Erythroblast (primary cell): ENCODE measurements at places on chromosomes 2 and 18.
A peak's percentile ranks its signal among the peaks of the same experiment; 100 is the strongest.

- DNase-seq = no peak
Observed at GRCh38 chr2:147171941-147172340, 672.9 kb upstream of the ACVR2A start.

DNA sequence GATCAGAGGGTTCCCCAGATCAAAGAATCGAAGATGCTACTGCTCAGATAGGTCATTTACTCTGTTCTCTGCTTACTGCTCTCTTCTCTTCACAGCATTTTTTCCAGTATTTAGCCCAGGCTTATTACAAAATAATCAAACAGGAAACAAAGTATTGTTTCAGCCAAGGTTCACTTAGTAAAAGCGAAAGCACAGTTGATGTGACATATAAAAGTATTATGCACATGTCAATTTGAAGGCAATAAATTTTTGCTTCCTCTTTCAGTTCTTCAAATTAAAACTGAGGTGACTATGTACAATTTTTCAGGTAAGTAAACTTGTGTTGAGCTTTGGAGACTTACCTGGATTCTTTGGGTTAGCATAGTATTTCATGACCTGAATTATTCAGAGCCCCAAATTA is 262.8 kb upstream of the CHST9 start:
- DNase-seq = no peak

DNA sequence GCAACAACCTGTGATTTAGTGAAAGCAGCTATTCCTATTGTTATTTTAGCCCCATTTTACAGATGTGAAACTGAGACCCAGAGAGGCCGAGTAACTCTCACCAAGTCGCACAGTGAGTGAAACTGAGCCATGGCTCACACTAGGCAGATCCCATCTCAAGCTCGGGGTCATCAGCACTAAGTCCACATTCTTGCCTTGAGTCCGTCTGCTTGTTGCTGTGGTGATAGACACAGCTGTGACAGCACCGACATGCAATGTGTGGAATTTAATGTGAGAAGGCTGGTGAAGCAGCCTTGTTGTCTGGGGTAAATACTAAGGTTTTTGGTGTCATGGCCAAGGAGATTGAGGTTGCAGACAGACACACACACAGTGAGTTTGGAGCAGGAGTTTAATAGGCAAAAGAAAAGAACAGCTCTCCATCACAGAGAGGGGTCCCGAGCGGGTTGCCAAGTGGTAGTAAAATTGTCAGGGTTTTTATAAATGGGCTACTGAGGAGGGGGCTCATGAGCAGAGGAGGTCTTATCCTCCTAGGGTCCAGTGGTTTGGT is 40.2 kb upstream of the GMCL1 start:
- no peak for DNase-seq

GRCh38 chr18:44035554-44035953 is 645.1 kb upstream of the SETBP1 start:
- no peak for DNase-seq

DNA sequence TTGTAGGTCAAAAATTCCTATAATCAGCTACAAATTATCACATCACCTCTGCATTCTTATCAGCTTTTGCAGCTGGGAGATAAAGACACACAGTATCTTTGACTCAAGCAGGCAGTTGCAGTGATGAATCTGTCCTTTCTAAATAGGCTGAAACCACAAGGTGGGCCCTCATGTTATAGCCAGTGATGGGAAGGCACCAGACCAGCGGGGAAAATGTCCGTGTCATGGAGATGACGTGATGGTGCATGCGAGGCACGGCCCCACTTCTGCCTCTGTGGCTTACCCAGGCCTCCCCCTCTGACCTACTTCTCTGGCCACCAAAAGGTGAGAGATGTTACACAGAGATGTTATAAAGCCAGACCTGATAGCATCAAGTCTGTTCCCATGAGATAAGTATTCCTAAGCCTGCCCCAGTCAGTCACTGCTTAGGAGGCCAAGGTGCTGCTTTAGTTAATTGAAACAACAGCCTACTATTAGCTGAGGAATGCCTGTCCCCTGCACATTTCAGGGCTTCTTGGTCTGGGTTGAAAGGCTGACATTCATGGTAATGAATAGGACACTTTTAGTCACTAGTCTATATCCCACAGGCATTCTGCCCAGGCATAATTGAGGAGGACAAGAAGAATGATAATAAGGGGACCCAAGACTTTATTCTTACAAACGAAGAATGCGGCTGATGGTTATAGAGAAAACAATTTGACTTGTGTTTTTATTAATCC is 327.9 kb downstream of the LPIN1 start:
- DNase-seq = peak; percentile 81

- no peak for DNase-seq
Observed at GRCh38 chr2:237181844-237182243, 96.2 kb downstream of the COPS8 start.

GRCh38 chr2:190964170-190964795 is 49.7 kb downstream of the STAT1 start:
- DNase-seq = no peak

- no peak for DNase-seq
Observed at GRCh38 chr2:219247678-219248642, 2.7 kb downstream of the STK16 start.

DNA sequence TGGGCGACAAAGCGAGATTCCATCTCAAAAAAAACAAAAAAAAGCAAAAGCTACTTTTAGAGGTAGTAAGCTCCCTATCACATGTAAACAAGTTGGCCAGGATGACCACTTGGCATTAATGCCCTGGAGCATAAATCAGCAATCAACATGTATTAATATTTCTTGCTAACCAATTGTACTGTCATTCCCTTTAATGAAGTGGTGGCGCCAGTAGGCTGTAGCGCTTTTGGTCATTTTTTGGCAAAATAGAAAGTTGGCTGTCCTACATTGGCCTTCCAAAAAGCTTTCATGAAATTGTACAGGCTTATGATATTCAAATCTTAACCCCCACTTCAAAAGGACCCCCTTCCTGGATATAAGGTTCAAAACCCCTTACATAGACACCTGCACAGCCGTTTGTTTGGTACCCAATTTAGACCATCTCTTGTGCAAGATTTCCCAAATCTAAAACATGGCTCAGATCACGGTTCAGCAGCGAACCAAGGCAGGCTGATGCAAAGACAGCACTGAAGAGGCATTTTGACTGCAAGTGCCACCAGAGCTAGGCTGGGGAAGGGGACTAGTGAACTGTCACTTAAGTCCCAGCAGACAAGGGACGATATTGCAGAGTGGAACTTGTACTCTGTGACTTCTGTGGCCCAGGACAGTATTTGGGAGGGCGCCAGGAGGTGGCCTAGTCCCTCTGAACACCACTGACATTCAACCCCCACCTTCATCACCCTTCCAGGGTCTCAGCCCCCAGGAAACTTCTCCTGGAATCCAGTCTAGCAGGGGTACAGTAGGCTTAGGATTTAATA is 31.9 kb downstream of the SMAD7 start:
- DNase-seq = no peak

DNA sequence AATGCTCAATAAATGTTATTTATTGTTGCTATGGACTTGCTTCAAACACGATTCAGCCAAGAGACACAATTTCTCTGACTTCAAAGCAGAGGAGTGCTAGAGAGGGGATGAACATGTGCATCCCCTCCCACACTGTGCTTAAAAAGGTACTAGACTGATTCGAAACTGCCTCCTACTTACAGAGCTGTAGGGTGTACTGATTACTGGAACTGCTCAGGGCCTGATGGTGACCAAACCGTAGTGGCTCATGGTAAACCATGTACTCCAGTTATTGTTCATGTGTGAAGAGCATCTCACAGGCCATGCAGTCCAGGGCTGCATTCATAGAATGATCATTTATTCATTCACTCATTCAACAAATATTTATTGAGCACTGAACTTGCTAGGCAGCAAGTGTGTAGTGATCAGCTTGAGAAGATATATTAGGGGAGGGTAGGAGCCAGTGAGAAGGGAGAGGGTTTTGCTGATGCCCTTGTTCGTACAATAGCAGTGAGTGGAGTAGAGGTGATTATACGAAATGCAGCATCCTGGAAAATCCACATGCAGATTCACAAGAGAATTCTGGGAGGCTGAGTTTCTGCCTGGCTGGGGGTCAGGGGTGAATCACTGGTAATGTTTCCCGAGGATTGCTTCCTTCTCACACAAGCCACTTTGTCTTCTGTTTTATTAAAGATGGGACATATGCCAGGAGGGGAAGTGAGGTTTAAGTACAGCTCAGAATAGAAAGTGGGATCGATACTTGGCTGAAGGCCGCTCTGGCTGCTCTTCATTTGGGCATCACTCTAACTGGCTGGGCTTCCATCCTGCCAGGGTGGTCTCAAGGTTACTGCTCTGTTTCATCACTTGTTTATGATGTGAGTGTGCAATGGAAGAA is 245.4 kb downstream of the RAD51AP2 start:
- DNase-seq = no peak

DNA sequence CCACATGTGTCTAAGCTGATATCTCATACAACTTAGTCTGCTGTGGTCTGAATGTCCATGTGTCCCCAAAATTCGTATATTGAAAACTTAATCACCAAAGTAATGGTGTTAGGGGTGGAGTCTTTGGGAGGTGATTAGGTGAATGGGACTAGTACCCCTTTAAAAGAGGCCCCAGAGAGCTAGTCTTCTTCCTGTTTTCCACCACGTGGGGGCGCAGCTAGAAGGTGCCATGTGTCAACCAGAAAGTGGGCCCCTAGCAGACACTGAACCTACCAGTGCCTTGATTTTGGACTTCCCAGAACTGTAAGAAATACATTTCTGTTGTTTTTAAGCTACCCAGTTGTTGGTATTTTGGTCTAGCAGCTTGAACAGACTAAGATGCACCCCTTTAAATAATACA is 86.6 kb downstream of the ASB1 start:
- DNase-seq = peak; percentile 58

- DNase-seq = no peak
Observed at GRCh38 chr2:160415991-160416390, 77.6 kb downstream of the RBMS1 start.

GRCh38 chr2:119106301-119106897 is 52.2 kb downstream of the C1QL2 start:
- DNase-seq = peak; percentile 62

GRCh38 chr2:222341331-222341730 is 42.5 kb upstream of the PAX3 start:
- DNase-seq = no peak

- no peak for DNase-seq
Observed at GRCh38 chr2:43754180-43754579, 19.7 kb upstream of the DYNC2LI1 start.

DNA sequence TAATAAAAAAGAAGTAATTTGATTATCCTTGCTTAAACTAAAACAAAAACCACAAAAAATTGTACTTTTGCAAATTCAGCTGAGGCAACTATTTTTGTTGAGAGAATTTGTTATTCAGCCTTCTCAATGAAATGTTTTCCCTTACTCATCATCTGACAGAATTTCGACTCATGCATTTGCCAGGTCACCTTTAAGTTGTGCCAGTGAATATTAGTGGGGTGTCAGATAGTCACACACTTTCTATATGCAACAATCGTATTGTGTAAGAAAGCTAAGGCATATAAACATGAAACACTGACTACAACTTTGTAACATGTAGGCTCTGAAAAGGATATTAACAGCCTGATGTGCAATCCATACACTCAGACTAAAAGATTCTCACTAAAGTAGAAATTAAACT is 1653.1 kb upstream of the SLC39A10 start:
- no peak for DNase-seq

- no peak for DNase-seq
Observed at GRCh38 chr18:31484461-31484860, 13.5 kb upstream of the DSG2 start.

- no peak for DNase-seq
Observed at GRCh38 chr2:45896311-45896710, 244.8 kb downstream of the PRKCE start.

DNA sequence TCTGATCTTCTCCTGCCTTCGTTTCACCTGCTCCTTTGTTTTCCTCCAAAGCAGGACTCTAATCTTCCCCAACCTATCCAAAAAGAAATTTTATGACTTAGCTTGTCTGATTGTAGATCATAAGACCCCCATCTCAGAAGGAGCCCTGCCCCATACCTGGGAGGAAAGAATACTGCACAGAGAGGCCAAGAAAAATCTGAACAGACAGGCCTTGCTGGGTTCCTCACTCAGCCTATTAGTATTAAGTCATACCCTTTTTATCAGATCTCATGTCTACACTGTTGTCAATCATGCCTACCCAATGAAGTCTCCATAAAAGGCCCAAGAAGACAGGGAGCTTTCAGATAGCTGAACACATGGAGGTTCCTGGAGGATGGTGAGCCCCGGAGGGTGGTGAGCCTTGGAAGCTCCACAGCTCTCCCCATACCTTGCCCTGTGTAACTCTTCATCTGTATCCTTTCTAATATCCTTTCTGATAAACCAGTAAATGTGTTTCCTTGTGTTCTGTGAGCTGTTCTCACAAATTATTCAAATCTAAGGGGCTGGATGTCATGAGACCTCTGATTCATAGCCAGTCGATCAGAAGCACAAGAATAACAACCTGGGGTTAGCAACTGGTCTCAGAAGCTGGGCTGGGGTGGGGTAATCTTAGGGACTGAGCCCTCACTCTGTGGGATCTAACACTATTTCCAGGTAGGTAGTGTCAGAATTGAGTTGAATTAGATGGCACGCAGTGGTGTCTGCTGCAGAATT is 108.8 kb downstream of the SPOPL start:
- DNase-seq = no peak

- peak; percentile 77 for DNase-seq
Observed at GRCh38 chr18:63518178-63519012, 23.8 kb upstream of the SERPINB12 start.

GRCh38 chr2:63914311-63914710 is 72.6 kb downstream of the UGP2 start:
- no peak for DNase-seq

- DNase-seq = no peak
Observed at GRCh38 chr2:100146657-100146960, 4.2 kb upstream of the AFF3 start.

DNA sequence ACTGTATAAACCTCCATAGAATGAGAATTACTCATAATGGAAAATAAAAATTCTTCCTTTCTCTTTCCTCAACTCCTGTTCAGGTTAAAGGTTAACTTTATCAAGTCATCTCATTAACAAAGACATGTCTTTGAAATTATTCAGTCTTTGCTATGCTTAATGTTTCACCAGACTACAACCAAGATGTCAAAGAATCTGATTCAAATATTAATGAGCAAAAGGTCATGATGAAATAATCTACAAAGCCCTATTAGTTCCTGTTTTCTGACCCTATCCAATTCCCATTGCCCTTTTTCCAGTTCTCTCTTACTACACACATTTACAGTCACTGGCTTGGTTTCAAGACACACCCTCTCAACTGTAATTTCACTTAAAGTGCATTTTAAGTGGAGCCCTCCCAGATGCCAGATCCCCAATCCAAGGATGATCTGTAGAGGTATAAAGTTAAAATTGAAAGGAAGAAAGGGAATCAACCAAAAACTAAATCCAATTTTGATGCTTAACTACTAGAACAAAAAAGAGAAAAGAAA is 246.9 kb upstream of the CYP26B1 start:
- DNase-seq = no peak

- no peak for DNase-seq
Observed at GRCh38 chr2:10413991-10414451, 34.1 kb downstream of the ODC1 start.

- DNase-seq = no peak
Observed at GRCh38 chr2:234514873-234515638, 18.2 kb upstream of the ARL4C start.
